ENCODE measurements at places on chromosomes 13 and 19. TPM values are rescaled to one million over a fixed set of nuclear protein-coding genes. Genes with fewer than 3 reads are reported as not detected.

Gene BST2
- 6.6 TPM for polyA plus RNA-seq

DNA sequence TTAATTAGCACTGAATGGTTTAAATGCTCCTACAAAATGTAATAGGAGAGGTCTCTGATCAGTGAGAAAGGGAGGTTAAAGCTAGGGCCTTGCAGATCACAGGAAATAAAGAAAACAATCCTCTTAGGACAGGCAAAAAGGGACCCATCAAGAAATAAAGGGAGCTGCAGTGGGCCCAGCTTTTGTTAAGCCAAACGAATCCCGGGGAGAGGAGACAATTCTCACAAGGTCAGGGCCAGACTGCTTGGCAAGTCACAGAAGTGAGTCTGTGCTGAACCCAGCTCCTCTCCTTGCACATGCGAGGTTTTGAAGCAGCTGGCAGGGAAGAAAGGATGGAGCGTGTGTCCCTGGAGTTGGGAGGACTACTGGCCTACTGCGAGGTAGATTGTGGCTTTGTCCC is 285.8 kb downstream of the COG6 start:
- DNase-seq, result no peak

GRCh38 chr19:33391631-33392249 is 18.2 kb downstream of the CEBPG start:
- DNase-seq, result no peak

DNA sequence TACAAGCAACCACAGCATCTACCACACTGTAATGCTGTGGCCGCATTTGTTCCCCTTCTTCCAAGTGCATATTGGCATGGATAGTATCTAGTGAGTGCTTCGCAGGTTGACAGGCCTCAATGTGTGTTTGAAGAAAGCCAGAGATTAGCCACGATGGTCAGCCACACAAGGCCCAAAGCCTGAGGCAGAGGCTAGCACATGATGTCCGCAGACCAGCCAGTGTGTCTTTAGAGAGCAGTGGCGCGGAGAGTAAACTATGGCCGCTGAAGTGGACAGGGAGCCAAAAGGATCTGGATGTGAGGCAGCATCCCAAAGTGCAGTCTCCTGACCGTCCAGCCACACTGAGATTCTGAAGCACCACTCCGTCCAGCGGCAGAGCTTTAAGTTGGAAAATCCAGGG is 36.0 kb downstream of the BRD4 start:
- no peak for DNase-seq

GRCh38 chr19:11457115-11457514 is 21.7 kb downstream of the PRKCSH start:
- DNase-seq, result no peak

- DNase-seq, result peak; percentile 63
These were observed 11.7 kb downstream of the ATP7B start for GRCh38 chr13:51999510-51999911.
